Motor neuron (in vitro differentiated cells): ENCODE measurements at places on chromosomes 4 and X. TPM values are rescaled to one million over a fixed set of nuclear protein-coding genes. Genes with fewer than 3 reads are reported as not detected.

GRCh38 chr4:38669208-38669607, 5.2 kb downstream of the KLF3 start:
- ATAC-seq, result no peak

DNA sequence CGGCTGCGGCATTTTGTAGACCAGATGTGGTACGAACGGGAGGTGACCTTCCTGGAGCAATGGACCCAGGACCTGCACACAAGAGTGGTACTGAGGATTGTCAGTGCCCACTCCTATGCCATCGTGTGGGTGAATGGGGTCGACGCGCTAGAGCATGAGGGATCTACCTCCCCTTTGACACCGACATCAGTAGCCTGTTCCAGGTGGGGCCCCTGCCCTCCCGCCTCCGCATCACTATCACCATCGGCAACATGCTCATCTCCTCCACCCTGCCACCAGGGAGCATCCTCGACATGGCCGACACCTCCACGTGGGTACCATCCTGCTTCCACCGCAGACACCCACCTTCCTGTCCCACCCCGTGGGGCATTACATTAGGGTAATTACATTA, 46.2 kb downstream of the SMARCA5 start:
- ATAC-seq, result peak; percentile 7

DNA sequence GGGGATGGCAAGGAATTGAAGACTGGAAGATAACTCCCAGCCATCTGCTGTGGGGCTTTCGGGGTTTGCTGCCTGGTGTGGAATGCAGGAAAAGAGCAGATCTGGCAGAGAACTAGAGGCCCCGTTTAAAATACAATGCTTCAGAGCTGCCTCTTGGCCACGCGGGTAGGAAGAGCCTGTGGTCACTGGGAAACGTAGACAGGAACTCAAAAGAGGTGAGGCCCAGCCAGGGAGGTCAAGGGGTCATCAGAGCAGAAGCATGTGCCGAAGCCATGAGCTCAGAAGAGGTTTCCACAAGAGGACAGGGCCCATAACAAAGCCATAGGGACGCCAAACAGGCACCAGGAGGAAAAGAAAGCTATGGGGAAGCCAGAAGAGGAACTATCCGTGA, 14.5 kb upstream of the STS start:
- ATAC-seq, result peak; percentile 34

DNA sequence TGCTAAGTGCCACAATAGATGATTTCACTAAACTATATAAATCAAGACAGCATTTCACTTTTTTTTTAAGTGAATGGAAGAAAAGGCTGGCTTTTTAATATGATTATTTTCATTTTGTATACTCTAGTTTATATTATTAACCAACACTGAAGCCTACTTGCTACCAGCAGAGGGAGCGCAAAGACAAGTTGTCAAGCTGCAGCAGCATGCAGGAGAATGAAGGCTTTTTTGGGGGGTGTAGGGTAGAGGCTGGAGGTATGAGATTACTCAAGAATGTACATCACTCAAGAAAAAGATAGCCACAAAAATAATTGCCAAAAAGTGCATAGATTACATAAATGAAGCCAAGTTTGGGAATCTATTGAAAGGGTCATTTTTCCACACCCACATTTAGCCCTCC, 519.5 kb downstream of the FGF13 start:
- no peak for ATAC-seq

GRCh38 chrX:113551919-113552318, 711.3 kb upstream of the AMOT start:
- no peak for ATAC-seq

GRCh38 chr4:38724475-38724808, 58.3 kb downstream of the TLR10 start:
- ATAC-seq, result no peak

GRCh38 chr4:93878566-93878965, 50.0 kb downstream of the ATOH1 start:
- no peak for ATAC-seq

GRCh38 chr4:22190855-22191254, 242.3 kb upstream of the KCNIP4 start:
- peak; percentile 82 for ATAC-seq

GRCh38 chrX:131677655-131678628, 134.1 kb downstream of the OR13H1 start:
- ATAC-seq, result no peak

DNA sequence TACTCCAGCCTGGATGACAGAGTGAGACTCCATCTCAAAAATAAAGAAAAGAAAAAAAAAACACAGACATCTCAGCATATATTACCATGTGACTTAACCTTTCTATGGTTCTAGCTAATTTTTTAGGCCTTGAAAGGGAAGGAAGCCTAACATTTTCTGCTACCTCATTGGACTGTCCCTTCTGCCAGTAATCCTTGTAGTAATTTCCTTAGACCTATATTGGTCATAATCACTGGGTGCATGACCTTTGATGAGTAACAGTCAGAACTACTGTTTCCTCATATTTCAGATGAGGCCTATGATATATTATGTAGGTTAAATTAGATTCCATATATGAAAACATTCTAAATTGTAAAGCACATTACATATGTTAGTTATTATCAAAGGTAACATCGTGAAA, 9.6 kb downstream of the XIAP start:
- ATAC-seq, result peak; percentile 56

DNA sequence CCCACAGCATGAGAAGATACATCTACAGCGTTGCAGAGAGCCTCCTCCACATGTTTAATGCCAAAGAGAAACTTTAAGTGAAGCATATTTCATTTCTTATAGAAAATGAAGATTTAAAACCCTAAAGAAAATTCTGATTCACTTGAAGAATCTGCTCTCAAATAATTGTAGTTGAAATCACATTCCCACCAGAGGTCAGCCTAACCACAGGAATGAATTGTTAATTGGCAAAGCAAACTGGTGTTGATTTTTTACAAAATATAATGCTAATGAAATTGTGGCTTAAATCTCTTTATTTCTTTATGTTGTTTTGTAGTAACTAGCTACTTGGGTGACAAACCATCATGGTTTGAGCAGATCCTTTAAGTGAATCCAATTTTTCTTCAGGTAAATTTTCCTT, 31.1 kb upstream of the WDR17 start:
- no peak for ATAC-seq

DNA sequence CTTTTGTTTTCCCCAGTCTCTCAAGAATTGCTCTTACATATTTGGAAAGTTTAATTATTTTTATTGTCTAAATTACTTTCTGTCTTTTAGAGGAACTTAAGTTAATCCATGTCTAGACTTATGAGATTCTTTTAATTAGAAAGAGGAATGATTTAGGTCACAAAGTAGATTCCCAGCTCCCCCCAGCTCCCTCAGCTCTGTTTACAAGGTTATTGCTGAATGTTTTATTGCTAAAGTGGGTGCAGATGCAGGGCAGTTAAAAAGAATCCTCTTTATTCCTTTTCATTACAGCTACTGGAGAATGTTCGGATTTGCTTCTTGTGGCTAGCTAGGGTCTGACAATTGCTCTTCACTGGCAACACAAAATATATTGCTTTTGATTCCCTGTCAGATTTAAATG, 33.7 kb upstream of the CCKAR start:
- no peak for ATAC-seq

DNA sequence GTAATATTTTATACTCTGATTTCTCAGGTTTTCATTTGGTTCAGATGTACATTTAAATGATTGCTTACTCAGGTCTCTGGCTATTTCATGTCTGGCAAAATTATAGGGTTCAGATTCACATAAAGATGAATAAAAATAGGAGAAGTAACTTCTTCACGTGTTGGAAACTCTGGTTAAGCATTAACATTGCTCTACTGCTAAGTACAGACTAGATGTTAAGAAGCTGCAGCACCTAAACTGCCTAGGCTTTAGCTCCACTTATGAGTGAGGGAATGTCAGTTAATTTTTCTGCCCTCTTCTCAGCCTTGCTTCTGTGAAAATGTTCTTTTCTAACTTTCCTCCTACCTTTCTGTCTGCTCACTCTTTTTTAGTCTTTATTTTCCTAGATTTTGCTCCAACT, 361.2 kb downstream of the ARAP2 start:
- no peak for ATAC-seq

DNA sequence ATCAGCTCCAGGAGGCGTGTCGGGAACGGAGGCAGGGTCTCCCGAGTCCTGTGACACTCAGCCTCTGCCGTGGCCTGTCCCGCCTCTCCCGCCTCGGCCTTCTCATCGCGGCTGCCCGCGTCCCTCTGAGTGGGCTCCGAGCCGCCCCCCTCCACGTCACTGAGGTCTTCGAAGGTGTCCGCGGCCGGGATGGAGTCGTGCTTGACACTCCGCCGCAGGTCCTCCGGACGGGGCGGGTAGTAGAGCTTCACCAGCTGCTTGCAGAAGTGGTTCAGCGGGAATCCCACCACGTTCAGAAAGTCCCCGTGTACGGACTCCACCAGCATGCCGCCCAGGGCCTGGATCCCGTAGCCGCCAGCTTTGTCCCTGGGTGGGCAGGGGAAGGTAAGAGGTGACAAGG, 25.0 kb downstream of the ASMTL start:
- no peak for ATAC-seq

- no peak for ATAC-seq
Measured at GRCh38 chrX:119607018-119607389, 780 bp upstream of the NKRF start.

Gene RNF128
- total RNA-seq, result 2.8 and 3.8 TPM in 2 replicates

Gene FOXR2
- 0.47 and 0.92 TPM in 2 replicates for total RNA-seq

Gene P2RY8
- 0.97 and 2.1 TPM in 2 replicates for total RNA-seq

Gene ADGRL3
- total RNA-seq, result 81.8 and 84.8 TPM in 2 replicates

Gene SSX3
- total RNA-seq, result not detected in 2 replicates

Gene HSFX1
- total RNA-seq, result 0.49 and 0.94 TPM in 2 replicates
